ENCODE measurements at places on chromosomes 16 and 17.

DNA sequence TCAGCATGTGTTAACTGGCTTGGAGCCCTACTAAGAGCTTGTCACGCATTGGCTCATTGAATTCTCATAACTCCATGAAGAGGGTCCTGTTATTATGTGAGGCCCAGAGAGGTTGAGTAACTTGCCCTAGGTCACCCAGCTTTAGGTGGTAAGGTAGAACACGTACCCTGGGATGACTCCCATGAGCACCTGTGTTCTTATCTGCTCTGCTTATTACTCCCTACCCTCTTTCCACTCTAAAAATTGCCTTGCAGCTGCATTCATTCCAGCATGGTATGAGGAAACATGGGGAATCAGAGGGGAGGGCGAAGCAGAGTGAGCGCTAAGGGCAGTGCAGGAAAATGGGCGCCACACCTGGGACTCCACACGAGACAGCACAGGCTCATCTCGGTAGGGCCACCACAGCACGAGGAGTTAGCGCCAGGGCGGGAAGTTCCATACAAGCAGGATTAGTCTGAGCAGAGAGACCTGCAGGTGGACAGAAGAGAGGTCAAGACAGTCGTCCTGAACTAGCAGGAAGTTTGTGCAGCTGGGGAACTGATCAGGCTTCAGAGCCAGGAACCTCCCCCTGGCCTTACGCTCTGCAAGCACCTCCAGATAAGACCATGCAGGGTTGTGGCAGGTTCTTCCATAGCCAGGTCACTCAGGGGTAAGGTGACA is 10.1 kb downstream of the COPZ2 start:
- DNase-seq = no peak

DNA sequence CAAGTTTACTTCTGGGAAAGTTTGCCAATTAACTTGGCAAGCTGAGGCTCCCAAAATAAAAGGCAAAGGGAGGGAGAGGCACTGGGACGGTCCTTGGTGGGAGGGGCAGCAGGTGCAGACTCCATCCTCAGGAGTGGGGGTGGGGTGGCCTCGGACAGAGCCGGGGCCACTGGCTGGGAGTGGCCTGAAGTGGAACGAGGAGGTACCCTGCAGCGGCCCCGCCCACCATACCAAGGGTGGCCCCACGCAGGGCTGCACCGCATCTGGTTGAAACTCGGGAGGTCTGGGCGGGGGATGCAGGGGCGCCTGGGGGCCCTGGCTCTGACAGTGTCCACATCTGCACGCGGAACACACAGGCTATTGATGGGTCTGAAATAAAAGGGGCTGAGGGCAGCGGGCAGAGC is 42.4 kb upstream of the SLC38A10 start:
- DNase-seq = no peak

GRCh38 chr16:4972938-4973587 is 14.9 kb downstream of the SEC14L5 start:
- DNase-seq = no peak

GRCh38 chr16:75238132-75238852 is 13.1 kb downstream of the BCAR1 start:
- DNase-seq = no peak

GRCh38 chr16:88421871-88422433 is 31.1 kb upstream of the ZFPM1 start:
- no peak for DNase-seq

- DNase-seq = no peak
These were observed 8.1 kb downstream of the RPL19 start for GRCh38 chr17:39208136-39208535.

GRCh38 chr17:59004338-59005111 is 102.2 kb downstream of the TRIM37 start:
- DNase-seq = peak; percentile 64

GRCh38 chr16:49580751-49581303 is 207.2 kb downstream of the C16orf78 start:
- no peak for DNase-seq

GRCh38 chr16:49953090-49953489 is 71.9 kb upstream of the CNEP1R1 start:
- no peak for DNase-seq

DNA sequence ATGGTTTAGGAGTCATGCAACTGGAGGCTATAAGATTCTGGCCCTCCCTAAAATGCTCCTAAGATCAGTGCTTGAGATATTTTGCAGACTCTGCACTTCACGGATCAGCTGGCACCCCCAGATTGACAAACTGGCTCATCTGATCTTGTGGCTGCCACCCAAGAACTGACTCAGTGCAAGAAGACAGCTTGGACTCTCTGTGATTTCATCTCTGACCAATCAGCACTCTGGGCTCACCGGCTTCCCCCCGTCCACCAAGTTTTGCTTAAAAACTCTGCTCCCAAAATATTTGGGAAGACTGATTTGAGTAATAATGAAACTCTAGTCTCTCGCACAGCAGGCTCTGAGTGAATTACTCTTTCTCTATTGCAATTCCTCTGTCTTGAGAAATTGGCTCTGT is 26.3 kb upstream of the CCL2 start:
- no peak for DNase-seq

- DNase-seq = no peak
These were observed 83.6 kb upstream of the PLEKHM1 start for GRCh38 chr17:45573924-45574770.

Data from NCI-H2227 treated with DMSO at 0.1 percent for 48 hours (cell line).